ENCODE measurements at places on chromosomes 3 and 15.

DNA sequence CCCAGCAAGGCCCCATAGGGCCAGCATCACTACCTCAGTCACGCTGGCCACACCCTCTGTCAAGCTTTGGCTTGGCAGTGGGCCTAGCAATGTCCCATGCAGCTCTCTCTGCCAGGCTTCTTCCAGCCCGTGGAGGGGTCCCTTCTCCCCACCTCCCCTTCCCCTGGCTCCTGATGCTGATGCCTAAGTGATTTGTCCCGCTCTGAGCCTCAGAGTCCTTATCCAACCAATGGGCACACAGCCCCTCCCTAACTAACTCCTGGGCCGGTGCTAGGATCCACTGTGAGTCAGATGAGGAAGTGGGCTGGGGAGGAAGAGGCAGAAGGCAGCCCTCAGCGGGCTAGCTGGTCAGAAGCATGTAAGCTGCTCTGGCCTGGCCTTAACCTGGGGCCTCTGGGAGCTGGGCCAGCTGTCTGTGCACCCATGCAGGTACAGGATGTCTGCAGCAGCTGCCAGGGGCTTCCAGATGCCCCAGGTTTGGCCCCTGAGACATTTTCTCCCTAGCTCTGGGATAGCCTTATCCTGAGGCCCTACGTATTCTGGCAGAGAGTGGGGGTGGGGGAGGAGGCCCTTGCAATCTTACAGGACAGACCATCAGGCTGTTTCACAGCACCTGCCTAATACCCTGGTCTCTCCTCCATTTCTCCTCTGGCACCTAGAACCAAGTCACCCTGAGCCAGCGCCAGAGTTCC, 740 bp upstream of the ZBTB47 start:
- no peak for DNase-seq

- no peak for DNase-seq
Measured at GRCh38 chr3:77868725-77869124, 828.8 kb downstream of the ROBO2 start.

DNA sequence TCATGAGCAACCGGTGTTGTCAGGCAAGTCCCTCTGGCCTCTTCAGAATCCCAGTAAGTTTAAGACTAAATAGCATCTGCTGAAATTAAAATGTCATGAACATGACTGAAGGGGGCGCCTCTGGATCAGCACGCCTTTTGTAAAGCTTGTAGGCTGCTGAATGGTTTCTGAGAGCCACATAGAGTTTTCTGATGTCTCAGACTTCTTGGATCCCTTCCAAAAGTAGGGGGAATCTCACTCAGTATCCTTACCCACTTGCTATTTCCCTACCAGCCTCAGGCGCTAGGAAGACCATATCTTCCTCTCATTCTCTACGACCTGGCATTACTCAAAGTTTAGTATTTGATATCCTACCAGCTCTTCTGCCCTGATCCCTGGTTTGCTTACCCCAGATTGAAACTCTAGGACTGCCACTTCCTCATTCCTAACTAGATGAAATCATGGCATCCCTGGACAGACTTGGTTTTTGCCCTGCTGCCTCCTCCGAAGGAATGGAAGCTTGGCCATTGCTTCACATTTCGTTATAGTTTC, 62.7 kb upstream of the CD47 start:
- no peak for DNase-seq

- DNase-seq, result no peak
Measured at GRCh38 chr3:10558736-10559135, 53.4 kb upstream of the ATP2B2 start.

- peak; percentile 31 for DNase-seq
Measured at GRCh38 chr3:125374501-125374995, 577 bp downstream of the ZNF148 start.

DNA sequence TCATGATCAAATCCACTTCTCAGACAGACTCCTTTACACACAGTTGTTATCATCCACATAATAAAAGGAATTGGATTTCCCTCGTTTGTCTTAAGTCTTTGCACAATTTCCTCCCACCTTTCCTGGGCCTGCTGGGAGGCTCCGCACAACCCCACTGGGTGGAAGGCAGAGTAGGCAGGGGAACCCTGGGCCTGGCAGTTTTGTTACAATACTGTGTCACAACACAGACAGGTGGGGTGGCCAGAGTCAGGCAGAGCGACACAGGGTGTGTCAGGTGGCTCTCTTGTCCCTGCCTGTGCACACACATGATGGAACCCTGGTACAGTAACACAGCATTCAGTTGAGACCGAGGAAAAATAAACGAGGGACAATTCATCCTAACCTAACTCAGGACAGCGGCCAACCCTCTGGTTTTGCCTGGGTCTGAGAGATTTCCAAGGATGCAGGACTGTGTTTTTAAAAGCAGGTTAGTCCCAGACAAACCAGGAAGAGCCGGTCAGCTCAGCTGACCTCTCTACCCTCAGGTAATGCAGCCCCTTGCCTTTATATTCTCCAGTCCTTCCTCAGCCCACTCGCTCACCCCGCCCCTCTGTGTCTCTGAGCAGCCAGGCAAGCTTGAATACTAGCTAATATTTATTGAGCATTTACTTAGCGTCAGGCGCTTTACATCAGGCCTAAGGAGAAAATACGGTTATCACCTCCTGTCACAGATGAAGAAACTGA, 8.8 kb upstream of the FAM174B start:
- no peak for DNase-seq

- DNase-seq, result no peak
Measured at GRCh38 chr15:39585389-39585841, 4.5 kb downstream of the THBS1 start.

DNA sequence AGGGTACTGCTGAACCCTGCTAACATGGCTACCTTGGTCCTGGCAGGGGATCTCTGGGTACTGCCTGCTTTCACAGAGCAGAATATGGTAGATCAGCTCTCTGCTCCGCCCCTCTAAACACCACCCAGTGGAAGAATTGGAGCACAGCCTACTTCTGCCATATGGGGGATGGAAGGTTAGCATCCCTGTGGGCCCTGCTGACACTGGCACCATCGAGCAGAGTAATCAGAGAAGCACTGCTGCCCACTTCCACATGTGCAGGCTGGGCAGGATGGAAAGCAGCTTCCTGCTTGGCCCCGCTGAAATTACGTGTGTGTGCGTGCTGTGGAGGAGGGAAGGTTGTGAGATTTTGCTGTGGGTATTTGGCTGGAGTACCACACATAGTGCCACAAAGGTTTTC, 24.8 kb downstream of the CCR1 start:
- DNase-seq, result no peak

GRCh38 chr15:46300716-46301115, 665.9 kb downstream of the SQOR start:
- DNase-seq, result no peak

DNA sequence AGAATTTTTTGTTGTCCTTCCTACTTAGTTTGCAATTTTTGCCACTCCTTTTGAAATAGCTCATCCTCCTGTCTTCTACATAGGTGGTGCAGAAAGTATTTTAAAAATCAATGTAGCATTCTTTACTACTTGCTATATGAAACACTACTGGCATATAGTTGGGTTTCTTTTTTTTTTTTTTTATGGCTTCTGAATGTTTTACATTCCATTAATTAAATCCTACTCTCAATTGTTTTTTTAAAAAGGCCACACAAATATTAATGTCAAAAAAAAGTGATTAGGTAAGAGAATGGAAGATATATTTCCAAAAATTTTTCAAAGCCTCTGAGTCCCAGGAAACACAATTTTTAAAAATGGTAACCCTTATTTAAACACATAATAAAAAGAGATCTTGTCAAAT, 262.6 kb downstream of the MAGI1 start:
- DNase-seq, result no peak

DNA sequence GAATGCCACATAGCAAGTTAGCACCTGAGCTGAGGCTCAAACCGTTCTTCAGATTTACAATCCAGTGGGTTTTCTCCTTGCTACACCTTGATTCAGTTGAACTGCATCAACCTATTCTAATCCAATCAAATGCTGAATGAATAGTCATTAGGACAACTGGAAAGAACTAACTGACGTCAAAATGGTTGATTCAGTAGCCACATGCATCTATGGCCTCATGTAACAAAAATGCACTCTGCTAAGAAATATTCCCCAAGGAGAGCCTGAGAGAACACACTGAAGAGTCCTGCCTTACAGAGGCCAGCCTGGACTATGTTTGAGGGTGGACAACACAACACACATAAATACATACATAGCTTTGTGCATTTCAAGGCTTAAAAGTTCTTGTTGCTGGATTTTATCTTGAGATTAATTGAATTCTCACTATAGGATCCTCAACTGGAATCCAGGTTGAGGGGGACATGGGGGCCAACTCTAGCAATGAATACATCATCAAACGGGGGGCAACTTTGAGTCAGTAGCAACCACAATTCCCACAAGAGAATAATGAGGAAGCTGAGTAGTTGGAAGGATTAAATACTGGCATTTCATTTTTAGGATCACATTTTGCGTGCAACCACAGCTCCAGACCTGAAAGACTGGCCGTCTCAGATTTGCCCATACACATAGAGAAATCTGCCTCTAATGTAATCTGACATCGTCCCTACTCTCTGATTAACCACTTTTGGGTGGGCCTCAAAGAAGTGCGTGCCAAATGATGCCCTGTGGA, 280.2 kb upstream of the ICE2 start:
- DNase-seq, result no peak

- DNase-seq, result no peak
Measured at GRCh38 chr3:158109295-158109803, 540 bp upstream of the RSRC1 start.

Measured in activated naive CD4-positive, alpha-beta T cell (primary cell).